ENCODE measurements at places on chromosomes 2 and 18.

DNA sequence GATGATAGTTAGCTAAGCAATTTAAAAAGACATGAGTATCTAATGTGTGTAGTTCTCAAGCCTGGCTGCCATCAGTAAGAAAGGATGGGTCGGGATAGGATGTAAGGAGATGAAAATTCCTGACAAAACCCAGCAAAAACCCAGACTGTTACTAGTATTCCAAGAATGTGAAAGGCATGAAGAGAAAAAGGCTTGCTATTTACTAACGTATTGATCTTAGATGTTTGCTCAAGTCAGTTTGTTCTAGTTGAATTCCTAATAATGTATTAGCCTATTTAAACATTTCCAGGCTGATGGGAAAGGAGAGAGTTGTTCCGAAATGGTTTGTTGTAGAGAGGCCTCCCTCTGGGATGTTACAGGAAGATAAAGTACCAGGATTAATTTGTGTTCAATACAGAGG, 88.2 kb downstream of the ZNF532 start:
- no peak for DNase-seq

DNA sequence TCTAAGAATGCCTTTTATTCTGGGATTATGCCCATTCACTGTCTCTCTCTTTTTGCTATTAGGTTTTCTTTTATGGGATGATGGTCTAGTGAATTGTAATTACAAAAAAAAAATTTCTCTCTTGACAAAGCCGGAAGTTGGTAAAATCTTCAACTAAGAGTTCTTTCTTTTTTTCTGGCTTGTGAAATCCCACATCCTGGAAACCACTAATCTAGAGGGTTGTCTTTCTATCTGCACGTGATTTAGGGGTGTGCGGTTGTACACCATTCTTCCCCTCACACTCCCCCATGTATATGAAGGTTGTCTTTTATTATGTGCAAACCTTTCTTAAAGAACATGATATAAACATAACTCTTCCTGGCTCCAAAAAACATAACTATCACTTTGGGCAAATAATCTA, 52.0 kb downstream of the GATA6 start:
- DNase-seq, result no peak

DNA sequence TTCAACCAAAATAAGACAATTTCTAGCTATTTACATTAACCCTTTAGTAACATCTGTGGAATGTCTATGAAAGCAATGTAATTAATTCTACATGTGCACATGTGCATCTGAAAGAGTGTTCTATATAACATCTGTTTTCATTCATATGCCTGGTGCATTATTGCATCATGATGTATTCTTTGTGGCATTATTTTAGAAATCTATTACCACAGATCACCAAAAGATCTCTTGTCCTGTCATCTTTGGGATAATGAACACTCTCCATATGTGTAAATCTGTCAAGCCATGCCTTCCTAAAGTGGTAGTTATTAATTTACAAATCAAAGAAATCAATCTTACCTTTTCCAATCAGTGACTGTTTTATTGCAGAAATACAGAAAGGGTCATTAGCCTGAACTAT, 86.9 kb downstream of the TRIB2 start:
- DNase-seq, result no peak

DNA sequence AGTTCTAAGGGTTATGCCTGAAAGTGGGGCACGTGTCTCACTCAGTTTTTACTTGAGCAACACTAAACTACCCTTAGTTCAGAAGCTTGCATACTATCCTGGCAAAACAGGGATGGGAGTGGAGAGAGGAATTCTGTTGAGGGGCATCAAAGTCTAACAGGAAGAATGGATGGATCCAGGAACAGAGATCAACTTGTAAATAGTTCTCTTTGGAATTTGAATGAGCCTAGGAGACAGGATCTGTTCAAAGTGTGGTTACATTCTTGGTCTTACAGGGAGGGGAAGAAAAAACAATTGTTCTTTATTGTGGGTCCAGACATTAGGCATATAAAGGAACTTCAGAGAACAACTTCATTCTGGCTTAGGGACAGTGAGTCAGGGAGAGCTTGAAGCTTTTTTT, 560.2 kb downstream of the CNTNAP5 start:
- no peak for DNase-seq

DNA sequence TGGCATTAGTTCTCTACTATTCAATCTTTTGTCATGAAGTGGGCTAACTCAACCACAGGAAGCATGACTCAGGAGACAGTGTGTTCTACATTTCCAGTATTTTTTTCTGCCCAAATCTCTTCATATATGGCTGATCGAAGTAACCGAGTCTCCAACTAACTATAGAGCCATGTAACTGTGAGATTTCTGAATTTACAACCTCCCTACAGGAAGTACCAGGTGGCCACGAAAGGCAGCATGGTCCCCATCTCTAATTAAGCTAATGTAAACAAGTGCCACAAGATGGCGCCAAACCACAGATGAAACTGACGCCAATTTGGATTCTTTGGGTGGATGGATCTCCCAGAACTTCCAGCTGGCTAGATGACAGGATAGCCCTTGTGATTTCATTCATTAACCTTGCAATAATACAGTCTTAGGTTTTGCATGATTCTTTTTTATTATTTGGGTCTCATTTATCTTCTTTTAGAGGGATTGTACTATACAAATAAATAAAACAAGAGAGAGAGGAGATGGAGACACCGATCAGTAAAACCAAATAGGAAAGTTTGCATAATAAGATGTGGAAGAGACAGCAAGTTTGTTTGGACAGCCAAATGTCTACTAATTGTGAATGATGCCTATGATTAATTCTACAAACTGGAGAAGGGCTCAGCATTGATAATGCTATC, 18.3 kb upstream of the ARHGAP15 start:
- DNase-seq, result peak; percentile 62

GRCh38 chr2:233833345-233833744, 21.0 kb downstream of the HJURP start:
- DNase-seq, result no peak

- peak; percentile 72 for DNase-seq
Observed at GRCh38 chr18:78768656-78769501, 210.7 kb upstream of the SALL3 start.

- DNase-seq, result no peak
Observed at GRCh38 chr2:205139822-205140463, 542.4 kb upstream of the NRP2 start.

DNA sequence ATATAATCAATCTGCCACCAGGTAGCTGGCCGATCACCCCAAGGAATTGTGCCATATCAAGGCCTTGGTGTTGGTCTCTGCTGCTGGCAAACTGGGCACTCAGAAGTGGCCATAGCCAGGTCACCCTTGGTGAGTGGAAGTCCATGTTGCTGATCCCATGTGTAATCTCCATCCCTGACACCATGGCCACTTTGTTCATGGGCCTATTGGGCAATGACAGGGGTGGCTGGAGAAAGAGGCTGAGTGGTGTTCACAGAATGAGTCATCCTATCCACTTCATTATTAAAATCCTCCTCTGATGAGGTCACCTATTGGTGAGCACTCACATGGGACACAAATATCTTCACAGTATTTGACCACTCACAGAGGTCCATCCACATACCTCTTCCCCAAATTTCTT, 26.7 kb upstream of the CD226 start:
- DNase-seq, result no peak

GRCh38 chr2:151987484-151987883, 111.4 kb downstream of the CACNB4 start:
- DNase-seq, result no peak

DNA sequence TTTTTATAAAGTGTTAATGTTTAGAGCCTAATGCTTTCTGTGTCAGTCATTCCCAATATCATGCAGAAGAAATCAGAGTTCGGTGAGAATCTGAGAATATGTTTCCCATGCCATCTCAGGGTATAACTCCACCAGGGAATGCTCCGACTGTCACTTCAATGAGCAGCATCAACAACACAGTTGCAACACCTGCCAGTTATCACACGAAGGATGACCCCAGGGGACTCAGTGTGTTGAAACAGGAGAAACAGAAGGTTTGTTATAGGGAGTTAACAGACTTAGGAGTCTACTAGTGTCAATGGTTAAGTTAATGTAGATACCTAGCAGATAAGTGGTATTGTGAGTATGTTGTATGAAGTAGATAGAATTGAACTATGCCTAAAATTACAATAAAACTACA, 31.0 kb downstream of the VAPA start:
- DNase-seq, result no peak

DNA sequence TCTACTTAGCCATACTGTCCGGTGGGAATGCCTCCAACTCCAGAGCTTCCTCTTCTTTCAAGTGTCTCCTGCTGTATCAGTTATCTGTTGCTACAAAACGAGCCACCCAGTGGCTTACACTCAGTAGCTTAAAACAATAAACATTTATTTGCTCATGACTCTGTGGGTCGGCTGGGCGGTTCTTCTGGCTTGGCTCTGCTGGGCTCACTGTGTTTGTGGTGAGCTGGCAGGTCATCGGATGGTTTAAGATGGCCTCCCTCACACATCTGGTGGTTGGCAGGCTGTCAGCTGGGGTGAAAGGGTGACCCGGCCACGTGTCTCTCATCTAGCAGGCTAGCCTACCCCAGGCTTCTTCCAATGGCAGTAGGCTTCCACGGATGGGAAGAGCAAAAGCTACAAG, 122.4 kb upstream of the SLC1A4 start:
- DNase-seq, result no peak

DNA sequence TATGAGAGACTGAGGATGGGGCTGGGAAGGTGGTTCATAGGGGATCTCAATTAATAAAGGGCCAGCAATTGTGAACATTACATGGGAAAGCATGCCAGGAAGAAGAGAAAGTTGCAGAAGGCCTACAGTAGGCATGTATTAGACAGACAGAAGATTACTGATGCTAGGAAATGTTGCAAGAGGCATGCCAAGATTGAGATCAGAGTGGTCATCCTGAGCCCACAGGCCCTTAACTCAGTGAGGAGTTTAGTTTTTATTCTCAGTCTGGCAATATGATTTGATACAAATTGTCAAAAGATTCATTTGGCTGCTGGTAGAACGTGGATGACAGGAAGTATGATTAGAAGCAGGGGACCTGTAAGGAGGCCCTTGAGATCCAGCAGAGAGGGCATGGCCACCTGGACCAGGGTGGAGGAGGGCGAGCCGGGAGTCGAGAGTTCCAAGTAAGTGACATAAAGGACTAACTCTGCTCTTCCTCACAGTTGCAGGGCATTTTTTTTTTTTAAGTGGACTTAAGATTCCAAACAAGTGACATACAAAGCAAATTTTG, 54.9 kb downstream of the EPHA4 start:
- no peak for DNase-seq

GRCh38 chr2:223760838-223761502, 76.4 kb downstream of the AP1S3 start:
- no peak for DNase-seq

GRCh38 chr18:11078491-11078890, 70.9 kb downstream of the PIEZO2 start:
- no peak for DNase-seq

- DNase-seq, result no peak
Observed at GRCh38 chr2:20879221-20879620, 56.3 kb upstream of the LDAH start.

GRCh38 chr2:68948710-68949109, 4.0 kb downstream of the GKN2 start:
- no peak for DNase-seq

DNA sequence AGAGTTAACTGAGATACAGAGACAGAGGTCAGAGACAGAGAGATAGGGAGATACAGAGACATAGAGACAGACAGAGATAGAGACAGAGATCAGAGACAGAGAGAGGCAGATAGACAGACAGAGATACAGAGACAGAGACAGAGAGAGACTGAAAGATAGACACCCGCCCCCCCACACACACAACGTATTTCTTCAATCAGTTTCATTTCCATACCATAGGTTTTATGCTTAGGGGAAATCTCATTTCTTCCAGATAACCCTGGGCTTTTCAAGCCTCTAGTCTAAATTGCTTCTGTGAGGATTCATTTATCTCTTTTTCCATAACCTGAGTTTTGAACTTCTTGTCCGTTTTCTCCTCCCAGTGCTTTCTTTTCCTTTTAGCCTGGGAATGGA, 94.6 kb downstream of the CD8B2 start:
- no peak for DNase-seq

DNA sequence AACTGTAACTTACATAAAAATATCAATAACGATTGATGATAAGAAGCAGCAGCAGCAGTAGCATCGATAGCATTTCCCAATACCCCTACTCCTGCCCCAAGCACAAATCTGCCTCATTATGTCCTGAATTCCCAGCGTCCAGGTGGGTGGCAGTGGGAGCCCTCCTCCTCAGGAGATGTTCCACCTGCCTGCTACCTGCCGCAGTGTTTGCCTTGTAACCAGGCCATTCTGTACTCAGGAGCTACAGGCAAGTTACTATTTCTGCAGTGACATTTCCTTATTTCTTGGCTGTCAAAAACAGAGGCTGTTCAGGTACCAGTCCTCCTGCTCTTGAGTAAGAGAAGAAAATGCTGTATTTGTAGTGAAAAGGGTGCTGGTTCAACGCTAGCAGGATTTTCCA, 236.4 kb downstream of the CNTNAP5 start:
- no peak for DNase-seq

GRCh38 chr18:13191779-13192178, 26.8 kb upstream of the LDLRAD4 start:
- no peak for DNase-seq

DNA sequence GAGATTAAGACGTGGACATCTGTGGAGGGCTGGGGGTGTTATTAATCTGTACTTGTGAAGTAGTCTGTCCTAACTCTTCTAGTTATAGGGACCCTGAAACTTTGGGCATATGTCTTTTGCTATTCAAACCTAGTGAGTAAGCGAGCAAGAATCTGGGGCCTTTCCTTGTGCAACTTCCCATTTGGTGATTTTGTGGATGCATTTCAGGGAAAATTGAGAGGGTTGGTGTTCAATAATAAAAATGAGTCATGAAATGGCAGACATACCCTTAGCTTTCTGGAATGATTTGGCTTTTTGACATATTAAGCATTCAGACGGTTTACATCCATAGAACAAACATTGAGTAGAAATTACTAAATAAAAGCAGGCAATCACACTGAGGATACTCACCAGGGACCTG, 17.0 kb downstream of the COL4A4 start:
- no peak for DNase-seq

DNA sequence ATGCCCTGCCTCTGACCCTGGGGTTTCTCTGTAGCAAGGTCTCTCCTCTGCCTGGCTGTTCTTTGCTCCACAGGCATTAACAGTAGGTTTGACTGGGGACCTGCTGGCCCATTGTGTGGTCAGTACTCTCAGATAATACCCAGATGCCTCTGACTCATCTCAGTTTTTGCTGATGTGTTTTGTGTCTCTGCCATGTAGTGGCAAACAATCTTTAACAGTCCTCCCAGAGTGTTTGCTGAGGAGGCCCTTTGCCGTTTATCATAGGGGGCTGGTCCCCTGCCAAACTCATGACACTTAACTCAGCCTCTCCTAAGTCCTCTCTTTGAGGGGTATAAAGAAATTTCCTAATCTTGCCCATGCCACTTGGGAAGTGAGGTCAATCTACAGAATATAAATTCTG, 793.7 kb upstream of the FANCL start:
- no peak for DNase-seq

DNA sequence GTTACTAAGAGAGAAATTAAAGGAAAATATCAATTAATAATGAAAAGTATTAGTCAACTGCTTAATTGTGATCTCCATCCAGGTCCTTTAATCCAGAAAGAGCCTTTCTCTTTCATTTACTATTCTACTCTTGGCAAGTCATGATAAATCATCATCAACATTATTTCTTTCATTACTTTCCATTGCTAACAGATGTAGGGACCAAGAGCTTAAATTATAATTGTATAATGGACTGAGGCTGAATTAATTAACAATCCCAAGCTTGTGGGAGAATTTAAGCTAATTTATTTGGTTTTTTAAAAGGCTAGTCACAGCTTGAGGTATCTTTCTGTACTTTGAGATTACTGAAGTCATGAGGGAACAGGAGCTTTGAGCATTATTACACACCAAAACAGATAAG, 223.9 kb downstream of the ERBB4 start:
- DNase-seq, result no peak

GRCh38 chr18:27073404-27073830, 111.7 kb downstream of the CHST9 start:
- DNase-seq, result no peak
